ENCODE measurements at places on chromosomes 7 and 10.

DNA sequence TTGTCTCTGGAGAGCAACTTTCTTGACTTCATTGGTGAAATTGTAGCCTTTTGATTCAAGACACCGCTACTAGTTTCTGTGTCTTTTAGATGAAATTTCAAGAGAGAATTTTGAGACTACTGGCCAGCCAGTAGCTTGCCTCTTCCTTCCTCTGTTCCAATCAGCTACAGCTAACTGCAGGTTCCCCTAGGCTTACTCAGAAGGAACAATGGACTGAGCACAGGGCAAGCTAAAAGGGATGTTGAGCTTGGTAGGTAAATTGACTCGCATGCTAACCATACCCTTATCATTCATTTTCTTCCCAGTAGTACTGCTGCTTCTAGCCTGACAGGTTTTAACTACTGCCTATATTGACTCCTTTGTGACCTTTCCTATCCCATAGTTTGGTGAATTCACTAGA is 81.1 kb downstream of the RUNDC3B start:
- no peak for DNase-seq

GRCh38 chr10:71255550-71255807 is 43.1 kb downstream of the UNC5B start:
- no peak for DNase-seq

DNA sequence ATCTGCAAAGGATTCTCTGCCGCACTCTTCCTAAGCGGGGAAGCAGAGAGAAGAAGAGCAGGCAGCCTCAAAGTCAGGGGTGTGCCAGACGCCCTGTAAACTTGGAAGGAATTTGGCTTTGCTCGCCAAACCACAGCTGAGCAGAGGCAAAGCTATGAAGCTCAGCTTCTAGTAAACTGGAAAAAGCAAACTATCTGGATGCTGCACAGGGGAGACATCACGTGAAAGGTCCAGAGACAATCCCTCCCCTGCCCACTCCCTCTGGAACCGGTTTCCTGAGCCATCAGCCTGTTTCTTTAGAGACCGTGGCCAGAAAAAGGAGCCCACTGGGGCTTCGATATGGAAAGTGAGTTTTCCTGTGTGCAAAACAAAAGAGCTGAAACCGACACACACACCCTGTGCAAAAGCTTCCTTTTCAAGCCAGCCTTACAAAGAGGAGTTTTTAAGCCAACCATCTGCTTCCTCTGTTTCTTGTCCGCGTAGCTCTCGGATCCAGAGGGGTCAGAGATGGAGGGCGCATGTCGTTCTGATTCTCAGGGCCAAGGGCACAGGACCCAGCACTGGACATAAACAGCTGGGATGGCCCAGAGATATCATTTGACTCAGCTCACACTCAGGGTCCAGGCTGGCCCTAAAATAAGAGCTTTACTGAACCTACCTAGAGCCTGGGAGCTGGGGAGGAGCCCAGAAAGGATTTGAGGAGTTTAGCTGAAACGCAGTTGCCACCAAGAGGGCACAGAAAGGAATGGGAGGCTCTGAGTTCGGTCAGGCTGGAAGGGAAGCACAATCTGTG is 58.2 kb upstream of the DNAAF5 start:
- DNase-seq, result no peak

- no peak for DNase-seq
Observed at GRCh38 chr10:20492447-20492846, 404.7 kb downstream of the NEBL start.

- DNase-seq, result no peak
Observed at GRCh38 chr10:43211431-43212042, 55.3 kb downstream of the RASGEF1A start.

DNA sequence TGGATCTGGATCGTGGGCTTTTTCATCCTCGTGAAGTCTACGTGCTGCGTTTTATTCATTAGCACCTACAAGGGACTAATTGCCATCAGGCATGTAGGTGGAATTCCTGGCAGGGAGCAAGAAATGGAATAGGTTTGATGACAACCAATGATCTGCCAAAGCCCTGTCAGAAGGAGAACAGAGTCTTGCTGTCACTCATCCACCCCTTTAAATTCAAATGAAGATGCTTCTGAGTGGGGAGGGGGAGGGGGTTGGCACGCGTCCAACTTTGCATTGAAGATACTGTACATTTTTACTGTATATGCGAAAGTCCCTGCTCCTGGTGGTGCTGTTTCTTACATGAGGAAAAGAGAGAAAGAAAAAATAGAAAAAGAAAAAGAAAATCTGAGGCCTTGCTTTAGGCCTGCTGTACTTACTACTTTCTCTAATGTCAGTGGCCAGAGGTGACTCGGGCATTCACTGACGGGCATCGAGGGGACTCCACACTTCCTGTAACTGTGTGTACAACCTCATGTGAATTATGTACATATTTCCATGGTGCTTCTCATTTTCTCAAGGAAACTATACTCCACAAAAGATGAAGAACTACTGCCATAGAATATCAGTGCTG is 569.1 kb downstream of the INHBA start:
- no peak for DNase-seq
